ENCODE measurements at places on chromosomes 16 and 17. TPM values are rescaled to one million over a fixed set of nuclear protein-coding genes. Genes with fewer than 3 reads are reported as not detected.

HYDIN gene
- 17.9 TPM for total RNA-seq

FNDC8 gene
- total RNA-seq = not detected

ABCA9 gene
- total RNA-seq = 12.1 TPM

RNU2-1 gene
- total RNA-seq = not detected

JPH3 gene
- total RNA-seq = 0.53 TPM

IRX6 gene
- total RNA-seq = 4.0 TPM

CTRL gene
- 0.18 TPM for total RNA-seq

CCL13 gene
- total RNA-seq = 0.35 TPM

PABPN1L gene
- total RNA-seq = not detected

SOST gene
- 12.2 TPM for total RNA-seq

MFSD6L gene
- total RNA-seq = 3.0 TPM

CASKIN1 gene
- 1.6 TPM for total RNA-seq

SNTB2 gene
- 33.2 TPM for total RNA-seq

CCL7 gene
- not detected for total RNA-seq

PHOSPHO1 gene
- 23.2 TPM for total RNA-seq

RANGRF gene
- 13.3 TPM for total RNA-seq

LIG3 gene
- 63.4 TPM for total RNA-seq

SLC13A2 gene
- total RNA-seq = 1.9 TPM

QPRT gene
- total RNA-seq = 86.2 TPM

GAA gene
- 46.0 TPM for total RNA-seq

RCVRN gene
- not detected for total RNA-seq

CDC6 gene
- total RNA-seq = 6.0 TPM

NTN3 gene
- 13.0 TPM for total RNA-seq

SPNS2 gene
- total RNA-seq = 40.5 TPM

ST6GALNAC2 gene
- total RNA-seq = 6.9 TPM

ADGRG1 gene
- 66.2 TPM for total RNA-seq

Measured in metanephros (tissue), 2 donors.